ENCODE measurements at places on chromosomes 6 and 20. TPM values are rescaled to one million over a fixed set of nuclear protein-coding genes. Genes with fewer than 3 reads are reported as not detected.

SNPH gene
- 3.5 TPM for total RNA-seq

DNA sequence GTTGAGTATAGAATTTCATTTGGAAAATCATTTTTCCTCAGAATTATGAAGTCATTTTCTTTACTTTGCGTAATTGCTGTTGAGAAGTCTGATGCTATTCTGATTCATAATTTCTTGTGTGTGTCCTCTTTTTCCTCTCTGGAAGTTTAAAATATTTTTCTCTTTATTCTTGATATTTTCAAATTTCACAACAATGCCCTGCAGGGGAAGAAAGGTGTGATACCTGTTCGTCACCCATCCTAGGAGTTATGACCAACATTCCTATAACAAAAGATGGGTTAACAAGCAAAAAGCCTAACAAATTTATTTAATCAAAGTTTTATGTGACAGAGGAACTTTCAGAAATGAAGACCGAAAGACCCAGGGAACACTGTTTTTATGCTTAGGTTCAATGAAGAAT lies 171.5 kb upstream of the AKIRIN2 start:
- DNase-seq = no peak

GRCh38 chr20:47411161-47411560 lies 54.7 kb upstream of the ZMYND8 start:
- DNase-seq = no peak

GTSF1L gene
- not detected for total RNA-seq

DNA sequence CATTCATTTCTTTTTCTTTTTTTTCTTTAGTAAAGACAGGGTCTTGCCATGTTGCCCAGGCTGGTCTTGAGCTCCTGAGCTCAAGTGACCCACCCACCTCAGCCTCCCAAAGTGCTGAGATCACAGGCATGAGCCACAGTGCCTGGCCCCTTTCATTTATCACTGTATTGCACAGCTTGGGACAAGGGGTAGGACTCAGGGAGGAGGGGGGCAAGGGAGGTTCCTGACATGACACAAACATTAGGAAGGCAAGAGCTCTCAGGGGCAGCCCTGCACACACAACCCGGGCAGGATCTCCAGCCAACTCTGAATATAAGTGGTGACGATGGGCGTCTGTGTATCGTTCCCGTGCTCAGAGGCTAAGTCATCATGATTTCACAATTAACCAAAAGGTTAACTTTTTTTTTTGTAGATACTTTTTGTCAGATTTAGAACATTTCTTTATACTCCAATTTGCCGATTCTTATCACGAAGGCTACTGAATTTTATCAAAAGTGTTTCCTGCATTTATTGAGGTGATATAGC lies 19.9 kb downstream of the SLC2A4RG start:
- no peak for DNase-seq

OPRM1 gene
- total RNA-seq = not detected

GRCh38 chr20:3158968-3159431 lies 665 bp downstream of the FASTKD5 start:
- DNase-seq = no peak

Measured in CD8-positive, alpha-beta memory T cell (primary cell).